Right atrium auricular region (tissue), 2 donors: ENCODE measurements at places on chromosomes 11 and 22. TPM values are rescaled to one million over a fixed set of nuclear protein-coding genes. Genes with fewer than 3 reads are reported as not detected.

GRCh38 chr11:22539821-22540256 lies 85.8 kb downstream of the FANCF start:
- no peak for DNase-seq

DNA sequence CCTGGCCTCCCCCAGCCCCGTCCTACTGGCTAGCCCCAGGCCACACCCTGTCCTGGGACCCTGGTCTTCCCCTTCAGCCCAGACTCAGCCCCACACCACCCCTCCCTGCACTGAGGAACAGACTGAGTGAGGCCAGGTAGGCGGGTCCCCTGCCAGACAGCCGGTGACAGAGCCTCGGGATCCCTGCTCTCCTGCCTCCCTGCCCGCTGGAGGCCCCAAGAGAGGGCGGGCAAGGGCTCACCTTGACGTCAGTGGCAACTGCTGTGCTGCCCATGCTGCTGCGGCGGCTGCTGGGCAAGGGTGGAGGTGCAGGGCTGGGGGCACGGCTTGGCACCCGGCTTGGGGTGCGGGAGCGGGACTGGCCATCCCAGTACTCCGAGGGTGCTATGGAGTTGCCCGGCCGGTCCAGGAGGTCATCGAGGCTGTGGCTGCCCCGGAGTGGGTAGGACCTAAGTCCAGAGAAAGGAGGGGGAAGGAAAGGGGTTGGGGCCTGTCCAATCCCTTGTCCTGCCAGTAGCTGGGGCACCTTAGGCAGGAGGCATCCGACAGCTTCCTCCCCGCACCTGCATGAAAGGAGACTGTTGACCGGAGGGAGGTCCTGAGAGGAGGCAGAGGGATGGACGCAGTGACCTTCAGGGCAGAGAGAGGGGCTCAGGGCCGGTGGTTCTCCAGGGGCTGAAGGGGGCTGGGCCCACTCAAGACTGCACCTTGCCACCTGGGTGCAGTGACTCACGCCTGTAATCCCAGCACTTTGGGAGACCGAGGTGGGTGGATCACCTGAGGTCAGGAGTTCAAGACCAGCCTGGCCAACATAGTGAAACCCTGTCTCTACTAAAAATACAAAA lies 2.2 kb upstream of the SLC16A8 start:
- DNase-seq = no peak

DNA sequence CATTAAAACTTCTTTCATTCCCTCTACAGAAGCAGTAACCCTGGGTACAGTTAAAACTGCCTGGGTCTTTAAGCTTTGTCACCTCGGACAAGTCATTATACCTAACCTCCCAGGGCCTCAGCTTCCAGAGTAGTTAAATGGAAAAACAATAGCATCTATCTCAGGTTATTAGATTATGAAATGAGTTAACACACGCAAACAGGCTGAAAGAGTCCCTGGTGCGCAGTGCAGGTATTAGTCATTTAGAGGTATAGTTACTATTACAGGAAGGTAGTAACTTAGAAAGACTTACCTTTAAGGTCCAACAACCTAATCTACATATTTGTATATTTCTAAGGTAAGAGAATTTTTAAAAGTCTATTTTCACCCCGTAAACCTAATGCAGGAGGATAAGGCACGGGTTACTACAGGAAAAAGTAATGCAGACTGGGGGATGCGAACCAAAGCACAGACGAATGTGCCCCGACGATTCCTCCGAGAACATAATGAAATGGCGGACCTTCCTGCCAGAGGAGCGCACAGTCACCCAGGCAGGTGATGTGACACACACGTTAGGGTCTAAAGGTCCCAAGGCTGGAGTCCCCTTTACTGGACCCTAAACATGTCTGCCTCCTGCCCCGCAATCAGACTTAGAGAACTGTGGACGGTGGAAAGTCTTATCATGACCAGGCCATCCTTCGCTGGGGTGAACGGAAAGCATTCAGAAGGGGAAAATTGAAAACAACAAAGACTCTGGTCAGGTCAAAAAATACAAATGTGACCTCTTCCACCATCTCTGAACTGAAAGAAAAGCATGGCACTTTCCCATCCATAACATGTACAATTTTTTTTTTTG lies 1.3 kb downstream of the NAP1L4 start:
- DNase-seq = no peak

DNA sequence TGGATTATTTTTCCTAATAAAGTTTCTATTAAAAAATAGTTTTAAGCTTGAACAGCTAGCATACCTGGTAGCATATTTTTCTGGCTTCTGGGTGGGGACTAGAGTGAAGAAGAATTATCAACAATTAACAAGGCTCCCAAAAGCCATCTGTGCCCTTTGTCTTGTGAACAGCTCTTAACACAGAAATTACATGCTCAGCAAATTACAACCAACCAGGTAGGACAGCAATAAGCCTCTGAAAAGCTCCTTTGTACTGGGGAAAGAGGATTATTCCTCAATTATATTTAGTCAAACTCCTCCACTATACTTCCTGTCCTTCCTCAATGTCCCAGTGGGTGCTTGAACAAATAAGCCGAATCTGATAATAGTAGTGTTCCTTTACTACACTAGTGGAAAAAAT lies 162.8 kb downstream of the RAB38 start:
- no peak for DNase-seq

GRCh38 chr11:88813233-88813915 lies 252.4 kb downstream of the GRM5 start:
- DNase-seq = no peak

GRCh38 chr11:2425506-2425905 lies 18.8 kb downstream of the TRPM5 start:
- no peak for DNase-seq

- no peak for DNase-seq
These were observed 13.2 kb upstream of the OR4C12 start for GRCh38 chr11:49995565-49995964.

DNA sequence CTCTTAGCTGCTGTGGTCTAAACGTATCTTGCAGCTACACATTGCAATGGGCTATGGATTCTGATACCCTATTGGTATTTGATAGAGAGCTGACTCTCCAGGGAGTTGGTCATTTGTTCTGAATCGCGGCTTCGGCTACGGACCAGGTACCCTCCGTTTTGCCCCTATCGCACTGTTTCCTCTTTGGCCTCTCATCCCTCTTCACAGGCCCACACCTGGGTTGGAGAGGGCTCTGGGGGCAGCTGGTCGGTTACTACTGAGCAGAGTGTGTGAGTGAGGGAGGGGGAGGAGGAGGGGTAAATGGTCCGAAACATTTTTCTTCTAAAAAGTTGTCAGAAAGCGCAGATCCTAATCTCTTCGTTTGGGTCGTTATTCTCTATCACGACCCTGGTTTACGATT lies 48.8 kb upstream of the HSD17B12 start:
- DNase-seq = no peak

- DNase-seq = no peak
These were observed 98.7 kb downstream of the MORC2 start for GRCh38 chr22:30869667-30870395.

DNA sequence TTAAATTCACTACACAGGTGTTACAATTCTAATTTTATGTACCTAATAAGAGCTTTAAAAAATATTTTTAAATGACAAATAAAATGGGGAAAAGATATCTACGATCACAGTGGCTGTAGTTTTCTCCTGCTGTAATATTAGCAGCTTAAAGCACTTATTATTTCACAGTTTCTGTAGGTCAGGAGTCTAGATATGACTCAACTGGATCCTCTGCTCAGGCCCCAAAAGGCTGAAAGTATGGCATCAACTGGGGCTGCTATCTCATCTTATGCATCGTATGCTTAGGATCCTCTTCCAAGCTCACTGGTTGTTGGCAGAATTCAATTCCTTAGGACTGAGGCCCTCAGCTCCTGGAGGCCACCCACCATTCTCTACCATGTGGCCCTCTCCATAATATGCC lies 12.8 kb downstream of the FBXO3 start:
- no peak for DNase-seq

GRCh38 chr11:128412847-128413791 lies 174.2 kb downstream of the ETS1 start:
- DNase-seq = no peak

DNA sequence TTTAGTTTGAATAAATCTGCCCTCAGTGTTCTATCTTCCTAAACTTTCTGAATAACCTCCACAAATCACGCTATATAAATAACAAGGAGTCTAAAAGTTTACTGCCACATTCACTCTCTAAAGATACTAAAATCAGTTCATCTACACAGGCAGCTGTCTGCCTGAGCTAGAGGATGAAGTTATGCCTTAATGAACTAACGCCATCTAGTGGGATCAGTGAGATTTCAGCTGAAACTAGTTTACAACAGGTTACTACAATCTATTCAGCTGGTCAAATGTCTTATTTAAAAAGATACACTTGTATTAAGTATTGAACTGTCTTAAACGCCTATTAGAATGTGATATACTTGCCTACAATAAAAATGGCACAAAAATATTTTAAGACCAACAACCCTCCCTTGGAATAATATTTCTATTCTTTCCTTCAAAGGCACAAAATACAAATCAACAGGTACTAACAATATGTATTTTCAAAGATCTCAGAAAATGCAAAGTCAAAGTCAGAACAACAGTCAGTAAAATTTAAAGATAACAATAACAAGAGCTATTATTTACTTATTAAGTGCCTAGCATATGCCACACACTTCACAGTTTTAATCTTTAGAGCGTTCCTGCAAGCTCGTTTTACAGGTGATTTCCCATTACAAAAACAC lies 84.1 kb downstream of the LARGE2 start:
- no peak for DNase-seq

DNA sequence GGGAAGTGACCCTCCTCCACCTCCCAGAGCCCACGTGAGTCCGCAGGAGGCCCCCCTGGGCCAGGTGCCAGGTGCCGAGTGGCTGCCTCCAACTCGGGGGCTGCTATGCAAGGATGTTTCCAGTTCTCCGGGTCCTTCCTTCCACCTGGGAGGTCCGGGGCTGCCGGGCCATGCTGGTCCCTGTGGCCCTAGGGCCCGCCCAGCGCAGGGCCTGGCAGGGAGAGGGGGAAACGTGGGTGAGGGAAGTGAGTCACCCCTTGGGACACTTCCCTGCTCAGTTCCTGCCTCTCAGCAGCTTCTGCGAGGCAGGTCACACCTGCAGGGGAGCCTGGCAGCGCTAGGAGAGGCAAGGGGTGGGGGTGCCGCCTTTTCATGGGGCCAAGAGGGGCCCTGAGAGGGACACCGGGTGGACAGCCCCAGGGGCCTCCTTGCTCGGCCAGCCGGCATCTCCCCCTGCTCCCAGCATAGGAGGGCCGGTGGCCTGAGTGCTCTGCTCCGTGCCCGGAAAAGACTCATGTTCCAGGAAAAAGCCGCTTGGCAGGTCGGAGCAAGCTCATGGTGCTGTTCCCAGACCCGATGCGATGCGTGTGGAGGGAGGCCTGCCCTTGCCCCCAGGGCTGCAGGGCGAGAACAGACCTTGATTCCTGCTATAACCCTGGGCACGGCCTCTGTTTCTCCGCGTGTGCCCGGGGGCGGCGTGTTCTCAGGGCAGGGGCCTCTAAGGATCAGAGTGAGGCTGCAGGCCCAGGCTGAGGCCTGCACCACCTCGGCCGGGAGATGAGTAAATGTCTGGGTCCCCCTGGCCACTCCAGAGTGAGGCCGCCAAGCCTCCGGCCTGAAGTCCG lies 30.3 kb upstream of the WNT7B start:
- peak; percentile 83 for DNase-seq

DNA sequence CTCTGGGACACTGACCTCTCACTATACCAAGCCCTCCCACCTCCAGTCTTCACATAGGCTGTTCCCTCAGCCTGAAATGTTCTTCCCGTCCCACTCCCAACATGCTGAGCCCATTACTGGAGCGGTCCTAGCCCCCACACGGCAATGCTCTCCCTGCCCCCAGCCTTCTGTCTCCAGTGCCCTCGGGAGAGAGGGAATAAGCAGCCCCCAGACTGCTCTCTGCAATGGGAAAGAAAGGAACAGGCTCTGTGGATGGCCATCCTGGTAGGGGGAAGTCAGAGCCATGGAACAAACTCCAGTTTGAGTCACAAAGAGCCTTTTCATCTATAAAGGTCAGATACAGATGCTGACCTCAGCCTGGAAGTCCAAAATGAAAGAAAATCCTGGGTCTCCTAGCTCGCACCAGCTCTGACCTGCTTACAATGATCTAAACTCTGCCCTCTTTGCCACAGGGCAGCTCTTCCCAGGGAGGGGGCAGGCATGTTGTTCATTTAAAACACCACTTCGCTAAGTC lies 62.6 kb downstream of the FLRT1 start:
- DNase-seq = no peak

GRCh38 chr11:100925935-100926334 lies 203.7 kb downstream of the PGR start:
- DNase-seq = no peak

- DNase-seq = no peak
These were observed 11.7 kb upstream of the MPEG1 start for GRCh38 chr11:59224351-59224928.

GRCh38 chr11:62393061-62393611 lies 25.7 kb upstream of the SCGB1A1 start:
- DNase-seq = no peak

DNA sequence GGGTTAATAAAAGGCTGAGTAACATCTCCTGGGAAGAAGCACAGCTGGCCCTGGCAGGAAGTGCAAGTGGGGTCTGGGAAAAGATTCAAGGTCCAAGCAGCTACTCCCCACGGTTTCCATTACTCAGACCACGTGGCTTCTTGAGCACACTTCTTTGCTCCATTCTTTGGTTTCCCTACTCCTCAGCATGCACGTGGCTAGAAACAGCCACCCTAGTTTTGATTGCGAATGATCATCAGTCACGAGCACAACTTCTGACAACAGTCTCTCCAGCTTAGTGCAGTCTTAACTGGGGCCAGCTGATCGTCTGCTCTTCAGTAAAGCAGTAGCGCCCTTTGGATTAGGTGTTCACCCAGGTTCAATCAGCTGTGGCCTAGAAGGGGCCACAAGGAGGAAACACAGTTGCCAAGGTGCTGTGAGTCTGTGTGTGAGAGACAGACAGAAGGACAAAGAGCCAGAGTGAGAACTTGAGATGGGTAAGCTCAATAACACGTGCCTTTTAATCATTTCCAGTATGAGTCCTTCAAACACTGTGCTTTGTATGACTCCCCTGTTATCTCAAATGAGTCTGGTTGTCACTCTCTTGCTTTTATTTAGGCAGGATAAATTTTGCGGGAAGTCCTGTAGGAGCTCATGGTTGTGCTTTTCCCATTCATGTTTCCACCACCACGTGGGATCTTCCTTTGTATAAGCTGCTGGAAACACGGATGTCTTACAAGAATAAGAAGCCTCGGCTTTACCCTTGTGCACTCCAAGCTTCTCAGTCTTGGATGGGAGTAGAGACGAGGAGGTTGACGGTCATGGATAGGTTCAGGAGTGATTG lies 901 bp upstream of the PARVA start:
- peak; percentile 72 for DNase-seq

- no peak for DNase-seq
These were observed 150.2 kb downstream of the SPON1 start for GRCh38 chr11:14112721-14113120.

DNA sequence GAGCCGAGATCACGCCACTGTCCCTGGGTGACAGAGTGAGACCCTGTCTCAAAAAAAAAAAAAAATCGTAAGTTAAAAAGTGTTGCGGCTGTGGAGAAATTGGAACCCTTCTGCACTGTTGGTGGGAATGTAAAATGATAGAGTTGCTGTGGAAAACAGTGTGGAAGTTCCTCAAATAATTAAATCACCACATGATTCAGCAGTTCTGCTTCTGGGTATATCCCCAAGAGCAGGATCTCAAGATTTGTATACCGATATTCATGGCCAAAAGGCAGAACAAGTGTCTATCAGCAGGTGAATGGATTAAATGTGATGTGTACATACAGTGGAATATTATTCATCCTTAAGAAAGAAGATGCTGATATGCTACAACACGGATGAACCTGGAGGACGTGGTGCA lies 3.8 kb downstream of the SELENOO start:
- DNase-seq = no peak

The FXYD6 gene
- total RNA-seq = 42.6 TPM

The TP53AIP1 gene
- not detected for total RNA-seq

The ZNF214 gene
- total RNA-seq = 0.74 TPM

The FAM180B gene
- not detected for total RNA-seq

The ARHGAP8 gene
- 0.24 TPM for total RNA-seq

The TUB gene
- 22.9 TPM for total RNA-seq

The GGTLC3 gene
- not detected for total RNA-seq
